ENCODE measurements at places on chromosomes 1 and 21. TPM values are rescaled to one million over a fixed set of nuclear protein-coding genes. Genes with fewer than 3 reads are reported as not detected.

- no peak for DNase-seq
These were observed 90.1 kb upstream of the DIRAS3 start for GRCh38 chr1:68140536-68140935.

GRCh38 chr1:239243006-239243405, 143.4 kb upstream of the CHRM3 start:
- no peak for DNase-seq

GRCh38 chr1:21672478-21673276, 3.5 kb upstream of the RAP1GAP start:
- DNase-seq = no peak

GRCh38 chr1:46569884-46570725, 18.7 kb upstream of the KNCN start:
- peak; percentile 53 for DNase-seq

Gene CFAP74
- total RNA-seq = not detected

Measured in fibroblast of villous mesenchyme (primary cell).